ENCODE measurements at places on chromosomes 5 and 9.

DNA sequence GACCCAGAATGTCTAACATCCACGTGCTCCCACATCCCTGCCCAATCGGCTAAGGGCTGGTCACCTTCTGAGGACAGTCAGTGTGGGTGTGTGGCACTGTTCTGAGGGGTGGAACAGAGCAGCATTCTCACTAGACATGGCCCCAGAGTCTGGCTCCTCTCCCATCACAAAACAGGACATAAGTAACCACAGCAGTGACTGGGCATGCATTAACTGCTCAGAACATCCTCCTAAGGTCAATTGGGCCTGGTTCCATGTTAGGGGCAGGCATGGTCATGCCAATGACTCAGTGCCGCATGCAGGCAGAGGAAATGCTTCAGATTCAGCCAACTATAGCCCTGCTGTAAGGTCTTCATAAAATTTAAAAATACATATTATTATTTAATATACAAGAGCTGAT lies 12.9 kb downstream of the MACROH2A1 start:
- no peak for DNase-seq

DNA sequence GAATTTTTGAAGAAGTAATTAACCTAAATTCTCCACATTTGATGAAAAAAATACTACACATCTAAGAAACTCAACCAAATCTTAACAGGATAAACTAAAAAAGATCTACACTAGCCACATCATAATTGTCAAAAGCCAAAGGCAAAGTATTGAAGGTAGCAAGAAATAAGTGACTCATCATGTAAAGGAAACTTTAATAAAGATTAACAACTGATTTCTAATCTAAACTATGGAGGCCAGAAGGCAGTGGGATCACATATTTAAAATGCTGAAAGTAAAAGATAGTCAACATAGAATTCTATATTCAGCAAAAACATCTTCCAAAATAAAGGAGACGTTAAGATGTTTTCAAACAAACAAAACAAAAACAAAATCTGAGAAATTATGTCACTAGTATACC lies 2002.9 kb downstream of the MAT2B start:
- no peak for DNase-seq

DNA sequence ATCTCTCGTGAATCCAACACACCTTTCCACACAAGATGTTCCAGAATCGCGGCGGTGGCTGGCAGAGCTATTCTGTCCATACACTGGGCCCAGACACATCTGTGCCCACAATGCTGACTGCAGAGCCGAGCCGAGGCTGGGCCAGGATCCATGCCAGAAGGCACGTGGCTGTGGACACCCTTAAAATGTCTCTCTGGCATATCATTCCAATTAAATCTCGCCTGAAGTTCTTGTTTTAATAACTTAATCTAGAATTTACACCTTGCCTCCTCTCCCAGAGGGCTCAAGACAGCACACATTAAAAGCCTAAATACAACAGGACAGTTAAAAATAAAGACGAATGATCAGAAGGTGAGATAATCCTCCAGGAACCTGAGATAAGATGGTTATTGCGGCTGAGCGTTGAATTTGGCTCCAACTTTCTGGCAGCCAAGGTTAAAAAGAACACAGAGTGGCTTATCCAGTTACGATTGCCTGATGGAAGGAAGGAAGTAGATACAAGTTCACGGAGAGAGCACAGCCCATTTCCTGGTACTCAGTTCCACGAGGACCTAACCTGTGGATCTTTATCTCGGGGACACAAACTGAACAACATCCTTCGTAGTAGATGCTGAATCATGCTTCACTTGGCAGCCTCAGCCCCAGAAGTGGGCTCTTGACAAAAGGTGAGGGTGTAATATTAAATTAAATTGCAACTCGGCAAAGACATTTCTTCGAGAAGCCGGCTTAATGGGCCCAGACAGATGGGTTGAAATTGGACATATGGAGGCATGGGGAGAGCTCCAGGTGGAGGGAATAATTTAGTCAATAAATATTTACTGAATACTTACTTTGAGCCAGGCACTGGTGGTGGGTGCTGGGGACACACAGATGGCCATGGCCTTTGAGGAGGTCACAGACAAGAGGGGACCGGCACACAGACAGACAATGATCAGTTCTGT lies 86.0 kb upstream of the TBC1D2 start:
- DNase-seq: no peak

- no peak for DNase-seq
These were observed 231.7 kb downstream of the ARHGAP26 start for GRCh38 chr5:143001764-143002351.

GRCh38 chr9:118693645-118694044 lies 675.6 kb downstream of the BRINP1 start:
- DNase-seq: no peak

- no peak for DNase-seq
These were observed 29.5 kb downstream of the TTC39B start for GRCh38 chr9:15277400-15278090.

- DNase-seq: no peak
These were observed 44.2 kb downstream of the PWWP2A start for GRCh38 chr5:160075073-160075472.

Data from NCI-H2081 treated with DMSO at 0.1 percent for 48 hours (cell line).